ENCODE measurements at places on chromosomes 4 and X.
A peak's percentile ranks its signal among the peaks of the same experiment; 100 is the strongest.

GRCh38 chr4:170089274-170089667 is 485 bp downstream of the AADAT start:
- DNase-seq: peak; percentile 54

DNA sequence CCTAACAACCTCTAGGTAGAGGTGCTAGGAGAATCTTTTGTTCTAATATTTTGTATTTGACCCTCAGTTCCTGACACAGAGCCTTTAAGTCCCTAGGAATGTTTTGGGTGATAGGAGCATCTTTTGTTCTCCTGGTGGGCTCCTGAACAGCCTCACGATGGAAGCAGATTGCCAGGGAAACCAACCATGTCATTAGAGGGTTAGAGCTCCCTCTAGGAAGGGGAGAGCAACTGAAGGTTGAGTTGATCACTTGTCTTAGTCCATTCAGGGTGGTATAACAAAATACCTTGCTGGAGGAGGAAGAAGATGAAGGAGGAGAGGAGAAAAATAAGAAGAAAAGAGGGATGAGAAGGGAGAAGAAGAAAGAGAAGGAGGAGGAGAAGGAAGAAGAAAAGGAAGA is 9.2 kb downstream of the VCX start:
- DNase-seq: no peak

DNA sequence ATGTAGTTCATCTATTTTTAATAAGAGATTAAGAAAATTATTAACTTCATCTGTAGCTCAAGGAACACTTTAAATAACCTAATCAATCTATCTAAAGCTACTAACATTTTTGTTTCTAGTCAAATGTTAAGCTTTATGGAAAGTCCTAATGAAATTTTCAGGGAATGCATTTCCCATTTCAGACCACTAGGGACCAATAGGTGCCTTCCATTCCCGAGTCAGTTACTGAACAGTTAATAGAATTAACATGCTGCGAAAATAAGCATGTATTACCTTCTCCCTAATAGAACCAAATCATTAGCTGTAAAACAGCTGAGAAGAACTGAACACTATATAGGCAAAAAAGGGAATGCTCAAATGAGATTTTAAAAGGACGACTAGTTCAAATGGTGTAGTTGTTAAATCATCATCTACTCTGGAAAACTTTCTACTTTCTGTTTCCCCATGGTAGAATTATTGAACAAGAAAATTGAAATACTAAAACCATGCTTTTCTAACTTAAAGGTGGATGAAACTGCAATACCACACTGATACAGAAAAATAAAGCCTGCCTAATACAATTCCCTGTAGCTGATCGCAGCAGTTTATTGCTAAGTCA is 22.5 kb downstream of the STX18 start:
- no peak for DNase-seq

DNA sequence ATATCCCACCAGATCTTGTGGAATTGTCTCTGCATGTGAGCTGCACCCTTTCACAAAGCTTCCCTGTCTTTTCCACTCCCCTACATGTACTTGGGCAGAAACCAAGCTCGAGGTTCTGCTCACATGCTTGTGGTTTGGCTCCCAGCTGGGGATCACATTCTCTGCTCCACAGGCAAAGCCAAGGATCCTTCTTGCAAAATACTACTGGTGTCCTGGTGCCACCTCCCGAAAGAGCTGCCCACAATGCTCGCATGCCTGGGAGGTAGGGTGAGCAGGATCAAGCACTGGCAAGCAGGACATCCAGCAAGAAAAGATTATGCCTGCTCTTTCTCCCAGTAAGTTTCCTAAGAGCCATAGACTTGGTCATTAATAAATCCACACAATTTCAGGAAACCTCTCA is 45.1 kb upstream of the PPARGC1A start:
- peak; percentile 52 for DNase-seq

- DNase-seq: no peak
Observed at GRCh38 chr4:108570993-108571569, 49.3 kb upstream of the RPL34 start.

- DNase-seq: no peak
Observed at GRCh38 chr4:48909697-48910096, 3.1 kb upstream of the OCIAD2 start.

DNA sequence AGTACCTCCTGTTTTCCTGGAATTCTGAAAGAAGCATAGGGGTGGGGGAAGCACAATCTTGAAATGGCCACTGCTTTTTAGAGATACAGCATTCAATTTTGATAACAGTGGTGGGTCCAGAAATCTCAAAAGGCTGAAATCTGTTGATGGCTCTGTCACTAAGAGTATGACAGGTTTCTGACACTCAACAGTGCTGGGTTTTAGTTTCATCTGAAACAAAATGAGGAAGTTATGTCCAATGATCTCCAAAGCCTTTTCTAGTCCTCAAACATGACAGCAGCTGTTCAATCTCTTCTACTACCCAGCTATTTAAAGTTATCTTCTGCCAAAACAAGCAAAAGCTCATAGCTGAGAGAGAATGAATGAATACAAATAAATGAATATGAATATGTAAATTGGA is 110.5 kb downstream of the IL1RAPL1 start:
- no peak for DNase-seq

DNA sequence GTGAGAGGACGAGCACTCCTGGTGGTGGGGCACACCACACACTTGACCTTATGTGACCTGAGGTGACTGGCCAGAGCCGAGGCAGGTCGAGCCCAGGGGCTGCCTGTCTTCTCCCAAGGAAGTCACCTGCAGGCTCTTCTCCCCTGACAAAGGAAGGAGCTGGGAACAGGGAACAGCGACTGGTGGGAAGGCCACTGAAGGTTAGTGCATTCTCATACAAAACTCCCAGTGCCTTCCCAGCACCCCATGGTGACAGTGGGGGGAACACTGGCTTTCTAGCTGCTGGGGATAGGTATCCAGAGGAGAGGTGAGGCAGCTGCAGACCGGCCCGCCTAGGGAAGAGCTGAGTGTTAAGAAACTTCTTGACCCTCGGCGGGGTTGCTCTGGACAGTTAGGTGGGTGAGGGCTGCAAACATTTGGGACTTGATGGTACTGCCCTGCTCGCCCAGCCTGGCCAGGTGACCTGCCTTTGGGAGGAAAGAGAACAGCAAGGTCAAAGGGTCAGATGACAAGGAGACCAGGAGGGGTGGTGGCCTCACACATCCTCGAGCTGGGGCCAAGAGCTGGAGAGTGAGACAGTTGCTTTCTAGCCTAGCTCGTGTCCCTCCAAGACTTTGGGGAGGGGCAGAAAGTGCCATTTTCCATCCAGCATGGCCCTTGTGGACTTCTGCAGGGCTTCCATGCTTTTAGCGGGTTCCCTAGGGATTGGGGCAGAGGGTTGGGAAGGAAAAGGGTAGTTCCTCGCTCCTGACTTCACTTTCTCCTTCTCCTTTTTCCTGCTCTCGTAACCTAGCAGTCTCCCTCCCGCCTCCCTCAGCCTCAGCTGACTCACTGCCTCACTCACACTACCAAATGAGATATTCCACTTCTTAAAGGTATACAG is 2.7 kb downstream of the NALF2 start:
- no peak for DNase-seq

DNA sequence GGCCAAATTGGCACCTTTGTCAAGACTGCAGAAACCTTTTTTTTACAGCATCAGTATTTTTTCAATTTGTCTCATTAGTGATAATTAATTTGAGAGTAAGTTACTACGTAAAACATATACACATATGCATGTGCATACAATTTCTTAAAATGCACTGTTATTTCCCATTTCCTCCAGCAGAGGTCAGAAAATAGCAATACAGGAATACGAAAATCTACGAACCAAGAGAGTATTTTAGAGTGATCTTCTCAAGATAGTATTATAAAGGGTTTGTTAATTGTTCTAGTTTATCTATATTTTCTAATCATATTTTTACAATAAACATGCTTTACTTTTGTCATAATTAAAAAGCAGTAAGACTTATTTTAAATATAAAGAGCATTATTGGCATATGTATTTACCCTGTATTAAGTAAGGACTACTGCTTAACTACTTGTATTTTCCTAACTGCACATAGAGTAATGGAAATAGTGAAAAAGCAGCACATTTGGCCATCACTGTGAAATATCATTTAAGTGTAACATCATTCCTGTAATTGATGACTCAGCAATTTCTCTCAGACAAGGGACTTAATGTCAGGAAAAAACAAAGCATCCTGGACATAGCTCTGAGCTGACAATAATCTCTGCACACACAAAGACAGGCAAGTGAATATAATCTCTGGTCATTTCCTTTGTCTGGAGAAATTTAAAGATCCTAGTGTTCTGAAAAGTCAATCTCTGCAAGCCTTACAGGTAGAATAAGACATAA is 45.6 kb downstream of the MAOB start:
- peak; percentile 16 for DNase-seq

DNA sequence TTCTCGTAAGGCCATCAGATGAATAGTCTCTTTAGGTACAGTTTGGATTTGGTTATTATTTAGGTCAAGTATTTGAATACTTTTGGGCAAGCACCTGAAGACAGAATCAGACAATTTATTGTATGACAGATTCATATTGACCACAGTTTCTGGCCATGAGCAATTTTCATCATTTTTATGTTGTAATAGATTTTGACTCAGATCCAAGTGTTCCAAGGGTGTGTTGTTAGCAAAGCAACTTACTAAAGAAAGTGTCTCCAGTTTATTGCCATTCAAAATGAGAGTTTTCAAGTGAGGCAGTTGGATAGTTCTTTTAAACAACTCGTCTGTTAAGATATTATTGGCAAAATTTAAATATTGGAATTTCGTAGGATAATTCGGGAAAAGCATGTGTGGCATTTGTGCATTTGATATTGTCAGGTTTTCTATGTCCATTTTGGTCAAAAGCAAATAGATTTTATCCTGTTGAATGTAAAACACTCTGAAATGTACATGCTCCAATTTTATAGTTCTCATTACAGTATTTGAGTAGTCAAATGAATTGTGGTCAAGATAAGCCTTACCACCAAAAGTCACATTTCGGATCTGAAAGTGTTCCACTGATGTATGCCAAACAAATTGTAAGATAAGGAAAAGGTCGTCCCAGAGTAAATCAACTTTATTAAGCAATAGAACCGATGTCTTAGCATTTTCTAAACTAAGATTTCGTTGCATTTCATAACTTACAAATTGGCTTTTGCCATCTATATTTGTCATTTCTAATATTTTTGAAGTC is 8.4 kb downstream of the TLR10 start:
- no peak for DNase-seq

DNA sequence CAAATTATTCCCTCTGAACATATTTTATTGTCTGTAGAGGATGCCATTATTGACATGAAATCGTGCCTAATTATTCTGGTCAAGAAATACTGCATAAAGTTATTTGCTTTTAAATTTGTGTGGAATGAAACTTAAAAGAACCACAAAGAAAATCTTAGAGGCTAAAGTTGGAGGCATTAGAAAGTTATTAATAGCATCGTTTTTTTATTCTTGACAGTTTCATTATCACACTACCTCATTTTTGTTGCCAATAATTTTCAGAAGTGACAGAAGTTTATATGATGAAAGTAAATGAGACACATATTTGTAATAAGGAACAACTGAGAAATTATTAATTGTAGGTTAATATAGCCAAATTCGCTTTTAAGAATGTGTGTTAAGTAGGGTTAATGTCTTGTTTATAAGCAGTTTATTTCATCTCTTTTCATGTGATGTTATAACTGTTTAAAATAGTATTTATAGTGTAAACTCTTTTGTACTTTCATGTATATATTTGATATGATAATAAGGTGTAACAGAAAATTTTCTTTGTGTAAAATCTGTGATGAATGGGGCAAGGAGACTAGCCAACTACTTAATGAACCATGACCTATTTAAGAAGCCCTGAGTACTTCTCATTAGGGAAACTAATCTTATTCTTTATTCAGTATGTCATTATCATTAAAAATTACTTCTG is 54.5 kb upstream of the GRIA2 start:
- no peak for DNase-seq

- DNase-seq: no peak
Observed at GRCh38 chr4:157096439-157096838, 20.5 kb downstream of the GLRB start.

GRCh38 chrX:94942603-94943002 is 1268.6 kb downstream of the FAM133A start:
- no peak for DNase-seq

DNA sequence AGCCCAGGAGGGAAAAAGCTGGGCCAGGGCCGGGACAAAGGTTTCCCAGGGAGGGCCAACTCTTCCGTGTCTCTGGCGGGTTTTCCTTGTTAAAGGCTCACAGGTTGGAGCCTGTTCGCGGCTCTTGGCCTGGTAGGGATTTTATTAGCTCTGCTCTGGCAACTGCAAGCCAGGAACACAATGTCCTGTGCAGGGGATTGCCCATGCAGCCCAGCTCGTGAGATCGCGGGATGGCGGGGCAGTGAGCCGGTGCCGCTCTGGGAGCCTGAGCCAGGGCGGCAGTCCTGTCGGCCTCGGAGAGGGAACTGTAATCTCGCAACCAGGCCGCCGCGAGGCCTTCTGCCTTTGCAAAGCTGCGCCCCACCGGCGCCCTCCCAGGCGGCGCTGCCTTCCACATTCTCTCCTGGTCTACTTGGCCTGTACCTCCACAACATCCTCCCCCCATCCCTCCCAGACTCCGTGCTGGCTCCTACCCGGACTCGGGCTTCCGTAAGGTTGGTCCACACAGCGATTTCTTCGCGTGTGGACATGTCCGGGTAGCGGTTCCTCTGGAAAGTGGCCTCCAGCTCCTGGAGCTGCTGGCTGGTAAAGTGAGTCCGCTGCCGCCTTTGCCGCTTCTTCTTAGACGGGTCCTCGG is 2.1 kb downstream of the PITX2 start:
- DNase-seq: no peak

DNA sequence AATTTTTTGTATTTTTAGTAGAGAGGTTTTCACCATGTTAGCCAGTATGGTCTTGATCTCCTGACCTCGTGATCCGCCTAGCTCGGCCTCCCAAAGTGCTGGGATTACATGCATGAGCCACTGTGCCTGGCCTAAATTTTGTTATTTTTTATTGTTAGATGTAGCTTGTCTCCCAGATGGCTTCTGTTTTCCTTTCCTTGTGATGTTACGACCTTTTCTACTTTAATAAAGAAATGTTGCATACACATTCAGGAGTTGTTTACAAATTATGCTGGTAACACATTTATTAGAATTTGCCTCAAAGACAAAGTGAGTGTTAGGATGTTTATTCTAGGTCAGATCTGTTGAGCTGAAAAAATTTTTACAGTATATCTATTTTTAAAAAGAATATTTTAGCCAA is 18.4 kb downstream of the PDLIM5 start:
- no peak for DNase-seq

GRCh38 chr4:184384810-184385557 is 89.4 kb downstream of the IRF2 start:
- no peak for DNase-seq

DNA sequence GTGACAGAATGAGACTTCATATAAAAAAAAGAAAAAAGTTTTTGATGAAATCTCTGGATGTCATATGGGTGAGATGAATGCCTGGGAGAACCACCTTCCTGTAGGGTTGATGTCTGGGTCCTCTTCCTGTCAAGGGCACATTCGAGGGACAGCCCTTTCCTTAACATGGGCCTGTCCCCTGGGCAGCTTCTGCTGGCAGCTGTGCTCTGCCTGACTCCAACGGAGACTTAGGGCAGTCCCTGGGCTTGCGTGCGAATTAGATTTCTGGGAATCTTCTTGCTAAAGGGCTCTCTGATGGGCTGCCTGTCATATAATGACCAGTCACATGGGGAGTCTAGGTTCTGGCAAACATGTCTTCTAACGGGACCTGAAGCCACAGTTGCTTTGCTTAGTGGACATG is 40.7 kb downstream of the TNIP2 start:
- no peak for DNase-seq

- no peak for DNase-seq
Observed at GRCh38 chr4:16072168-16072567, 11.7 kb downstream of the PROM1 start.
